ENCODE measurements at places on chromosomes 13 and 19.

DNA sequence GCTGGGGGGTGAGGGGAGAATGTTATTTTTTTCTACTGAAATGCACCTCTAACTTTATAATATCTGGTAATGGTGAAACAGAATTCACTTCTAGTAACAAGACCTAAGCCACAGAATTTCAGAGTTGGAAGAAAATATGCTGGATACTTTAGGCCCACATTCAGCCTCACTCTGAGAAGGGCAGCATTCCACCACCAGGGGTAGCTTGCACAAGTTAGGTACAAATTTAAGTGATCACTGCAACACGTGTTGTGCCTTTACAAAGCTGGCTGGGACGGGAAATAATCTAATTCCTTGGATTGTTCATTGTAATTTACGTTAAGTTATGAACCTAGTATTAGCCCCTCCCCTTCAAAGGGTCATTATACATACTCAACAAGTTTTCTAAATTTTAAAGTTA is 192.3 kb downstream of the RGCC start:
- no peak for DNase-seq

- DNase-seq = no peak
These were observed 49.7 kb downstream of the COMP start for GRCh38 chr19:18741124-18742121.

DNA sequence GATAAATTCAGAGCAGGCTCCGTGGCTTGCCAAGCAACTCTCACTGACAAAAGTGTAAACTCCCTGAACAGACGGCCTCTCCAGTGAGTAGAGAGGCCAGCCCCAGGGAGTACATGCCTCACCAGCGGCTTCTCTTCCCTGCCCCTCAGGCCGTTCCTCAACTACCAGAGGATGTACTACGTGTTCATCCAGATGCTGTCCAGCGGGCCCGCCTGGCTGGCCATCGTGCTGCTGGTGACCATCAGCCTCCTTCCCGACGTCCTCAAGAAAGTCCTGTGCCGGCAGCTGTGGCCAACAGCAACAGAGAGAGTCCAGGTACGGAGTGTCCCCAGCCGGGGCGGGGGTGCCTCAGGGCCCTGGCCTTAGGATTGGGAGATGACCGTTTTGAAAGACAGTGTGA is 93.4 kb upstream of the MCF2L start:
- no peak for DNase-seq

GRCh38 chr19:3527238-3527910 is 11.6 kb upstream of the TEKTIP1 start:
- no peak for DNase-seq

DNA sequence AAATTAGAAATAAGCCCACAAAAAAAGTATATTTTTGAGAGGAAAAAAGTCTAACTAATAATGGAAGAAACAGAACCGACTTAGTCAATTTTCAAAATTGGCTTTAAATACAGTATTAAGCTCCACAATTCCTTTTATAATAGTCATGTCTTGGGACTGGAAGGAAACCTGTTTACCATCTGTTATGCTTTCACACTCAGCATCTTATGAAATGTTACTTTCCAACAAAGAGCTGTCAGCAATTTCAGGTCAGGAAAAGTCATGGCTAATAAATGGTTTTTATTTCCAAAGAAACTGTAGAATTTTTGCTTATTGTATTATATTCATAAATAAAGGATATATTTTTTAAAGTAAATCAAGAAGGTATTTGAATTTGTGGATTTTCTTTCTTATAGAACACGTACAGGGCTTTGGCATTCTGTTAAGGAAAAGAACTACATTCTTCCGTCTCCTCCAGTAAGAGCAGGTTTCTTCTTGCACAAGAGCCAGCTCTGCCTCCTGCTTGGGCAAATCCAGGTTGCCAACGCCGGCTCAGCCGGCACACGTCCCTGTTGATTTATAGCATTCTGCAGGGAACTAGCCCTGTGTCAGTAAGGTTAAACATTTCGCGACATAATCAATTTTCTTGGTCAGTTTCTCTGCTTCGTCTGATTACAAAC is 52.9 kb upstream of the GPR12 start:
- DNase-seq = no peak

- no peak for DNase-seq
These were observed 16.6 kb downstream of the POU4F1 start for GRCh38 chr13:78586706-78587105.

- no peak for DNase-seq
These were observed 49.3 kb downstream of the DLEU7 start for GRCh38 chr13:50794226-50794625.

GRCh38 chr19:1811942-1812425 is at the start of gene ATP8B3:
Gene ATP8B3 (minus strand): TSS chr19:1812276. CDS start chr19:1811736, 540 bp downstream.
- DNase-seq = no peak

- no peak for DNase-seq
These were observed 210.9 kb downstream of the GPC5 start for GRCh38 chr13:91609353-91609752.

- DNase-seq = no peak
These were observed 621.5 kb upstream of the ATXN8OS start for GRCh38 chr13:69485991-69486592.

- DNase-seq = no peak
These were observed 199.7 kb upstream of the TSHZ3 start for GRCh38 chr19:31548941-31549340.

DNA sequence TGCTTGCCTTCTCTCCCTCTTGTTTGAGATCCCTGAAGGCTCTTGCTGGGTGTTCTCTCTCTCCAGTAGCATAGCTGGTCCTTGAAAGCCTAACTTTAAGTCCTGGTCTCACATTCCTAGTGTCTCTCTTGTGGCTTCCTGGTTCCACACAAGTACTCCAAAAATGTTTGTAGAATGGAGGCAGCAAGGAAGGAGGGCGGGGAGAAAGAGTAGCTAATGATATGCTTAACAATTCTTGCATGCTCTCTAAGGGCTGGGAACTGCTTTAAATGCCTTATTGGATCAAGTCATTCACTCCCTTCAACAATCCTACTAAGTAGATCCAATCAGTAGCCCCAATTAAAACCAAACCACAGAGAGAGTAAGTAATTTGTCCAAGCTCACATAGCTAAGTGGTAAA is 357.3 kb downstream of the KLF5 start:
- DNase-seq = no peak

GRCh38 chr19:1910177-1910576 is 5.0 kb downstream of the ADAT3 start:
- no peak for DNase-seq
